ENCODE measurements at places on chromosomes 2 and 18.

DNA sequence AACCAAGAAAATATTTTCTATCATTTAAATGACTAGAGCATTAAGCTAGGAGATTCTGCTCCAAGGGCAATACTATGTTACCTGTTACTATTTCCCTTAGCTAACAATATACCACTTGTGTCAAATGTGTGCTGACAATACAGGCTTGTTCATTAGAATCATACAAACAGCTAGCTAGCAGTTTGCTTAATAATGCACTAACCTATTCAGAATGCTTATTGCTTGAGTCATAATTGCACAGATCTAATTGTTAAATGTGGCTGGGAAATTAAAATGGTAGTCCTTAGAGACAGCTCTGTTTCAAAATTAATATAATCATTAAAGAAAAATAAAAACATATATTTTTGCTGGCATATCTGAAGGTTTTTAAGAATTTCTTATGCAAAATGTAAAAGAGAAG lies 344.2 kb downstream of the ERBB4 start:
- no peak for DNase-seq

GRCh38 chr18:57744211-57744694 lies 58.9 kb downstream of the ATP8B1 start:
- DNase-seq: peak; percentile 52

- DNase-seq: no peak
Observed at GRCh38 chr2:156379071-156379470, 46.5 kb upstream of the NR4A2 start.

- no peak for DNase-seq
Observed at GRCh38 chr2:191693166-191693565, 15.2 kb downstream of the NABP1 start.
